ENCODE measurements at places on chromosomes 7 and 10.

DNA sequence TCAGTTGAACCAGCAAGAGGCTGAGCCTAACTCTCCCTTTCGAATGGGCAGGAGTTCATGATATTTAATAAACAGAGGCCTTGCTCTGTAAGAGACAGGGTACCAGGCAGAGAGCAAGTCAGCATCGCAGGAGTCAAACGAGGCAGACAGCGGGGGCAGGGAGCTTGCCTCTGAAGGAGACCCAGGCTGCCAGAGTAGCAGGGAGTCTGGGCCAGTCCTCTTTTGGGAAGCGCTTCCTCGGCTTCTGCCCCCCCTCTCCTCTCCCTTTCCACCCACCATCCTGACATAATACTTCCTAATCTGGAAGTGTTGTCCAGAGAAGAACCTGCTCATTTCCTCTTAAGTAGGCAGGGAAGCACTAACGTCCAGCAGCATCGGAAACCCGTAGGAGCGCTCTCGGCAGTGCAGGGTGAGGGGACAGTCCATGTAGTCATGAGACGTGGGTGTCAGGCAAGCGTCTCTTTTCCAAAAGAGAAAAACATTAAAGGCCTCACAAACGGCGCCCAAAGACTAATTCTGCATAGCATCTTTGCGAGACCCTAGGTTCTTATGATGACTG is 171.1 kb downstream of the EGFR start:
- DNase-seq: no peak

- no peak for DNase-seq
Observed at GRCh38 chr7:32075612-32076011, 5.4 kb upstream of the PDE1C start.

DNA sequence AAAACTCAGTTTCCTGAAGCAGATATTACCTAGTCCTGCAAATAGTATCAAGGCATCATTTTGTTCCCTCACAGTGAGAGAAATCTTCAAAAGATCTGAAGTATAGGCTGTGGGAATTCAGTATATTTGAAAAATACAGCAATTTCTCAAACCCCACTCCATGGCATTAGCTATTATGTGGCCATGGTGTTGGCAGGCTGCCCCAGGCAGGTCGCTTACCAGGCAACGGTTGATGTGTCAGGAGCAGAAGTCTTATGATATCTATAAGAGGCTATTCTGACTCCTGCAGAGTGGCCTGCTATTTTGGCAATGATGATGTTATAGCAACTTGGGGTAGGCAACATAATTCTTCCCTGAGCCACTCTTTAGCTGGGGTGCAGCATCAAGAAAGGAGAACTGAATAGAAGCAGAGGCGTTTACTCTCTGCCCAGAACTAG is 187.9 kb downstream of the PLXDC2 start:
- DNase-seq: no peak

GRCh38 chr10:48520594-48520993 is 84.3 kb downstream of the ARHGAP22 start:
- DNase-seq: no peak

GRCh38 chr10:76523791-76524351 is 1092.4 kb downstream of the LRMDA start:
- DNase-seq: no peak

GRCh38 chr7:150453181-150453580 is 2.8 kb downstream of the GIMAP8 start:
- no peak for DNase-seq

DNA sequence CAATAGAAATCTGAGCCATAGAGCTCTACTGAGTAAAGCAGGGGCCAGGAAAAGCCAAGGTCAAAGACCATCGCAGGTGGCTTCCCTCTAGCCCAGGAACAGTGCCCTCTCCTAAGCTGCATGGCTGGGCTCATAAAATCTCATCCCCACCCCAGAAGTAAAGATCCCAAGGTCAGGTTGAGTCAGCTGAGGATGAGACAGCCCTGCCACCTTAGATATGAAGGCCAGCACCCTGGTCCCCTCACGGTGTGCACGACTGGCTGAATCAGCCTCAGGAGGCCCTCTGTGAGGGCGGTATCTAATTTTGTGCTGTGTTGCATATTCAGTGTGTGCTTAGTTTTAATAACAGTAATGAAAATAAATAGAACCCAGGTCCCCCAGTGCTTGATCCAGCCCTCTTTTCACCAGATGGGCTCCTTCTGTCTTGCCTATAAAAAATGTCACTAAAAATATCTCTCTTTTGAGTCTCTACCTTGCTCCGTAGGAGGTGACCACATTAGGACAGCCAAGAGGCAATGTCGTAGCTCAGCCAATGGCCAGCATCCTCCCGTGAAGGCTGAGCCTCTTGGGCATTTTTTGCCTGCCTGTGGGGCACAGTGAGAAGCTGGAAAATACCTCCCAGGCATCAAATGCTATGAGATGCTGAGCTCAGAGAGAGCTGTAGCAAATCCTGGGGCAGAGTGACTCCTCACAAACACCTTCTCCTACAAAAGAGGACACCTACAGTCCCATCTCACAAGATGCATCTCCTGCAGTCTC is 424.0 kb downstream of the PLXNA4 start:
- DNase-seq: no peak

DNA sequence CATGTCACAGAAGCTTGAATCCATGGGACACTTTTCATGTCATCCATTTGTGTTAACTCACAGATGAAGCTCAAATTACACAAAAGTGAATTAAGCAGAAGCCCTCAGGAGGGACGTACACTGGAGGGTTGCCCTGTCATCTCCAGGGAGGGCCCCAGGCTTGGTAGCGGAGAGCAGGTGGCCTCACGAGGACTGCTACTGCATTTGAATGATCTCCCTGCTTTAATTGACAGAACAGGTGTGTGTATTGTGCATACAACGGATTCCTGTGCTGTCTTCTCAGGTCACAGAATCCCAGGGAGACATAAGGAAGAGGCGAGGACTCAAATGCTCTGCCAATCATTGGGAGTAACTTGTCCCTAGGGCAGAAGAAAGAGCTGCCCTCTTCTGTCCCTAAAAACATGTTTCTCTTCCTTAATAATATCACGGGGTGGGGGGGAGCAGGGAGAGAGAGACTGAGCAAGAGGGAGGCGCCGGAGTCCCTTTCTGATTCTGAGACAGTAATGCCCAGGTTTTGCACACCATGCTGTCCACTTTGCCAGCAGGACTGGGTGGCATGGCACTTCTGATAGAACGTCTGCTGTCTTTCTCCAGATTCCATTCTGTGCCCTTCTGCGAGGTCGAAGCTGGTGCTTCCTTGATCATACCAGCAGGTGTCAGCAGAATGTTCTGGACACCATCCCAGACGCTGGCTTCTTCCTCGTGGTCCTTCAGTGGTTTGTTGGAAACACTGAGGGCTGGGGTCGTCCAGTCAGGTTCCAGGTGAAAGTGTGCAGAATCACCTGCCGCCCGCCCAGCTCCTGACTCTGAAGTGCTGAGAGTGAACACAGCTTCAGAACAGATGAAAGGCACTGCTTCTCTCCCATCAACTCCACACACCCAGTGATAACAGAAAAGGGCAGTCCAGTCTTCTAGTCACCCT is 26.2 kb upstream of the RASGEF1A start:
- DNase-seq: no peak

- DNase-seq: no peak
Observed at GRCh38 chr10:114350751-114351150, 53.6 kb downstream of the AFAP1L2 start.

- no peak for DNase-seq
Observed at GRCh38 chr7:70595755-70596597, 536.0 kb upstream of the GALNT17 start.

DNA sequence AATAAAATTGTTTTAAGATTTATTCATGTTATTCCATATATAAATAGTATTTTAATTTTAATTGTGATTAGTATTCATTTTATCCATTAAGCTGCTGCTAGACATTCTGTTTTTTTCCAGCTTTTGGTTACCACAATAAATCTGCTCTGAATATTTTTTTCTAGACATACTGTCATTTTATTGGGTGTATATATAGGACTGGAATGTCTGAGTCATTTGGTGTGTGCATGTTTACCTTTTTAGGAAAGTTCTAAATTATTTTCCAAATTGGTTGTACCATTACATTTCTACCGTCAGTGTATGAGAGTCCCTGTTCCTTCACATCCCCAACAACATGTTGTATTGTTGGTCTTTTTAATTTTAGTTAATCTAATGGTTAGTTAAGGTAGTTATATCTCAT is 1138.1 kb downstream of the REEP3 start:
- no peak for DNase-seq

DNA sequence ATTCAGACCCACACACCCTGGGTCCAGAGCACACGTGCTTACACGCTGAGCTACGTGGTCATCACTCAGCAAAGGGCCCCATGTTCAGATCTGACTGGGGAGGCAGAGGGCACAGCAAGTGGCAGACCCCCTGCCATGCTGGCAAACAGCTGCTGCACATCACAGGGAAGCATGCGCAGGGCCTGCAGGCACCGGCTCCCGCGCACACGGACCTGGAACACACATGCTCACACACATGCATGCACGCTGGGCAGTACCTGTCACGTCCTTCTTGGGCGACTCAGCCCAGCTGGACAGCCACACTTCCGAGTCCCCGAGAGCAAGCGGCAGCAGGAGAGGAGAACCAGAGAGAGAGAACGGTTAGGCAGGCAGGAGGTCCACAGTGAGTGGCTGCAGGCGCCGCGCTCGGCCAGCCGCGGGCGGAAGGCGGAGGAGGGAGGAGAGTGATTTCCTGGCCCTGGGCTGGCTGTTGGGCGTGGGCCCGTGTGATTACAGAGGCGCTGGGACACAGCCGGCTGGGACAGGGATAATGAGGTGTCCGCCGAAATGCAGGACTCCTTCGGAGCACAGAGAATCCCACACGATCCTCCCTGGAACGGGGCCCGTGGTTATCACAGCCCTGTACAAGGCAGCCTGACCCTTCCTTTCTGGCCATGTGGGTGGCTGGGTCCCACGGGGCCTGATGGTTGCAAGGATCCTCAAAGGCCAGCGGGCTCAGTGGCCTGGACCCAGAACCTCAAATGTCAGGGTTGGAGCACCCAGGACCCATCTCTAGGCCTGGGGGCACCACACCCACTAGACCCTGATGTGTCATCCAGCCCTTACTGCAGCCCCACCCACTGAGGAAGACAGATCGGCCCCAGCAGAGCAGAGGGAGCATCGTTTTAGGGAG is 175.1 kb downstream of the NEURL1 start:
- no peak for DNase-seq

- no peak for DNase-seq
Observed at GRCh38 chr10:27138277-27138676, 15.9 kb downstream of the YME1L1 start.

GRCh38 chr7:142615508-142615907 is 133.8 kb upstream of the PRSS1 start:
- no peak for DNase-seq

- DNase-seq: no peak
Observed at GRCh38 chr10:69220507-69220906, 375 bp downstream of the HKDC1 start.

GRCh38 chr7:12779947-12780346 is 92.5 kb downstream of the ARL4A start:
- no peak for DNase-seq

- no peak for DNase-seq
Observed at GRCh38 chr7:156650042-156650441, 9.5 kb downstream of the RNF32 start.

- DNase-seq: no peak
Observed at GRCh38 chr10:132644527-132645246, 107.1 kb downstream of the INPP5A start.

GRCh38 chr10:65142641-65143435 is 1621.6 kb downstream of the REEP3 start:
- no peak for DNase-seq

GRCh38 chr7:130114776-130115175 is 44.4 kb downstream of the KLHDC10 start:
- no peak for DNase-seq

DNA sequence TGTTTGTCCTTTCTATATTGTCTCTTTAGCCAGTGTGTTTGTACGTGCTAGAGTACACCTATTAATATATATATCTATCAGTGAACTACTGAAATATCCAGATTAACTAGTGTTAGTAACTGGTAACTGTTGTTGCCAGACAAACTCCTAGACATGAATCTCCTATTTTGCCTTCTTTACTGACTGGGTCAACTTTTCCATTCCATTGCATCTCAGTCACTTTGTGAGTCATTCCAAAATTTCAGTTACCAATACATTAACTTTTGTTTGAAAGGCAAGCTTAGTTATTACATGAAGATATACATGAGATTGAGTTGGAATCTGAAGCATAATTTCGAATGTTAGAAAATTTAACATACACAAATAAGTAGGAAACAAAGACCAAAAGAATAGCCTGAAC is 51.4 kb downstream of the BTAF1 start:
- no peak for DNase-seq

GRCh38 chr7:19677180-19677579 is 31.7 kb downstream of the POLR1F start:
- DNase-seq: no peak

- no peak for DNase-seq
Observed at GRCh38 chr7:99499371-99499720, 735 bp downstream of the ZNF394 start.

- DNase-seq: no peak
Observed at GRCh38 chr7:47438411-47439029, 143.4 kb downstream of the TNS3 start.

DNA sequence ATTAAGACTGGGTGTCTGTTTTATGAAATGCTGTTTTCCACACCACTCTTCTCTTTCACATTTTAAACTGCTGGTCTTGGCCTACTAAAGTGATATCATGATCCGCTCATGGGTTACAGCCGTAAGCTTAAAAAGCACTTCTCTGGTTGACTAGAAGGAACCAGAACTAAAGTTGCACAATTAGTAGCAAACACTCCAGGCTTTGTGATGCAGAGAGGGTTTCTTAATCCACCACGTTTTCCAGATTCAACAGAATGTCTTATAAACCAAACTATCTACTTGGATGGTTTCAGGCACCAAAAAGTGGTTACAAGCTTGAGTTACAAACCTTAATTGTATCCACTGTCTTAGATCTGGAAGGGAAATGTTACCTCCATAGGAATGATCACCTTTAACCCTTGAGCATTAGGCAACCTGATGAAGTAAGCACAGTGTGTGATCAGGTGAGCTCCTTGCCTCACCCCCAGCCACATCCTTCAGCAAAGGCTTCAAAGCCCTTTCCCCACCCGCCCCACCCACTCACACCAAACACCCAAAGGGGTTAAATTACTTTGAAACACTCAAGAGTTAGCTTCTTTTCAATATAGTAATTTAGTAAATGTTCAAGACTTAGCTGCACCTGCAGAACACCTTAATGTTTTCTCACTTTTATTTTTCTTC is 3.5 kb downstream of the ELMO1 start:
- DNase-seq: no peak

DNA sequence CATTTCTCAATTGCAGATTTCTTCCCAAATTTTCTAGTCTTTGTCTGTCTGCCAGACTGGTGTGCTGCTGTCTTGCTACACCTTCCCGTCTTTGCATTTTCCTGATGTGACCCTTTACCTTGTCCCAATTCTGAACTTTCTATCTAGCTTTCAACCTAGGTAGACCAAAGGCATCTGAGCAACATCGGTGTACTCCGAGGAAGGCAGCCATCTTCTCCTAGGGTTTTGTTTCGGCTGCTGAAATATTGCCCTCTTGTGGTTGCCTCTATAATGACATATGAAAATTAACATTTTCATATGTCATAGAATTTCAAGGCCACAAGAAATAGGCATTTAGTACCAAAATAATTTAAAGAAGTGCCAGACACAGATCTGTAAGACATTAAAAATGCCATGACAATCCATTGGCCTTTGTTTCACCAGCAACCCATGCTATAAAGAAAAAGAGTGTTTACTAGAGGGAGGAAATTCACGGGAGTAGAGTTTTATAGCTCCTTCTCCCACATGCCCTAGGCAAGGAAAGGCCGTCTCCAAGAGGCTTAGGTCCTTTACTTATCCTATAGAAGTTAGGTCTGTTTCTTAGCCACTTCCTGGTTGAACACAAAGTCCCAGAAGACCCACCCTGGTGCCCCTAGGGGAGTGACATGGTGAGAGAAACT is 23.4 kb downstream of the OR9A2 start:
- no peak for DNase-seq

All from stimulated activated CD8-positive, alpha-beta memory T cell treated with anti-CD3 and anti-CD28 coated beads, Interleukin-2, amount 100 ng/mL, for 48 hours (primary cell).